Putamen (tissue), 1 donor: ENCODE measurements at places on chromosomes 16 and 17.

DNA sequence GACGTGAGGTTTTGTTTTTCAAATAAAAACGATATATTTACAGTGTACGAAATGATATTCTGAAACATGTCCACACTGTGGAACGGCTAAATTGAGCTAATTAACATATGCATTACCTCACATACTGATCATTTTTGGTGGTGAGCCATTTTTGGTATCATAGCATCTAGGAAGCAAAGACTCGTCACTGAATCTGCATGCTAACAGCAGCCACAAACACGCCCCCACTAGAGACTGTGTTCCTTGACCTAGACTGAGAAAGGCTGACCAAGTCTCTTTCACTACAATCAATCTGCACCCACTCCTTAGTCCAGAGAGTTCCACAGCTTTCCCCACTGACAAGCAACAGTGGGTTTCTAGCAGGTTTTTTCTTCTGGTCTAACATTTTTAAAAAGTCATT, 29.5 kb downstream of the NPLOC4 start:
- no peak for DNase-seq

GRCh38 chr17:77810536-77810935, 148.0 kb upstream of the TNRC6C start:
- no peak for DNase-seq

DNA sequence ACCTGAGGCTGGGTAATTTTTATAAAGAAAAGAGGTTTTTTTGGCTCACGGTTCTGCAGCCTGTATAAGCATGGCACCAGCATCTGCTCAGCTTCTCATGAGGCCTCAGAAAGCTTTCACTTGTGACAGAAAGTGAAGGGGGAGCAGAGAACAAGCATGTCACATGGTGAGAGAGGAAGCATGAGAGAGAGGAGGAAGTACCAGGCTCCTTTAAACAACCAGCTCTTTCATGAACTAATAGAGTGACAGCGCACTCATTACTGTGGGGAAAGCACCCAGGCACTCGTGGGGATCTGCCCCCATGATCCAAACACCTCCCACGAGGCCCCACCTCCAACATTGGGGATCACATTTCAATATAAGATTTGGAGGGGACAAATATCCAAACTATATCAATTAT, 86.8 kb downstream of the USP32 start:
- peak; percentile 81 for DNase-seq

DNA sequence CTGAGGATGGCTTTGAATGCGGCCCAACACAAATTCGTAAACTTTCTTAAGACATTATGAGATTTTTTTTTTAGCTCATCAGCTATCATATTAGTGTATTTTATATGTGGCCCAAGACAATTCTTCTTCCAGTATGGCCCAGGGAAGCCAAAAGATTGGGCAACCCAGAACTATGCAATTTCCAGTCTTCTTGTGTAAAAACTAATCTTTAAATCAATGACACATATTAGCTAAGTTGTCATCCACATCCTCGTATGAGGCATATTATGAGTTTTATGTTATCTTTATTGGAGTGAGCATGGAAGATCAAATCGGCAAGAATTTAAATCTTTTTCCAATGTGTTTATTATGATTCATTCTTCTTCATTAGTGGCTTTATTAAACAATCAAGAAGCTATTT, 198.6 kb upstream of the HSBP1 start:
- no peak for DNase-seq

DNA sequence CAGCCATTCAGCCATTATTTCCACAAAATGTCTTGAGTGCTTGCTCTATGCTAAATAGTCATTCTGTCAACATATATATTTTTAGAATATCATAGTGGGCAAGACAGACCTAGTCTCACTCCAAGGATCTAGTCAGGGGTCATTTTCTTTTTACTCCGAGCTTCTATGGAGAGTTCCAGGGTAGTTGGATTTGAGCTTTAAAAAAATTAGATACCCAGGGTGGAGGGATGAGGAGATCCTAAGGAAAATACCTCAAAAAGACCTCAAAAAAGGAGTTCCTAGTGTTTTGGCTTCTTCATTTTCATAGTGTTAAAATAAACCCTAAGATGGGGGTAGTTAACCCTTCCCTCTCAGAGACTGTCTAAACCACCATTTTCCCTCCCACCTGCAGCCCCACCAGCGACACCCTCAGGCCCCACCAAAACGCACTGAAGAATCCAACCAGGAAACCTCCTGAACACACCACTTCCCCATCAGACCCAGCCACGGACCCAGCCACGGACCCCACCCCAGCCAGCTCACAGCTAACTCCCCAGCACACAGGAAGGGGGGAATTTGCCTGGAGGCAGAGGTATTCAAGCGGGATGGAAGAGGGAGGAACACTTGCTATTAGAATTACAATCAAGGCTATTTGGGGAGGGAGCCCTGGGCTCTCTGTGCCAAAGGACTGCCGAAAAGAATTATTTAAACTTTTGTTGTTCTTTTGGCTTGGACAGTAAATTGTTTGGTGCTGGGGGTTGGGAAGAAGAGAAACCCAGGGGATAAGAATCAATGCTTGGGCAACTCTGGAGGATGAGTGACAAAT, 2.2 kb downstream of the ETV4 start:
- DNase-seq: no peak

DNA sequence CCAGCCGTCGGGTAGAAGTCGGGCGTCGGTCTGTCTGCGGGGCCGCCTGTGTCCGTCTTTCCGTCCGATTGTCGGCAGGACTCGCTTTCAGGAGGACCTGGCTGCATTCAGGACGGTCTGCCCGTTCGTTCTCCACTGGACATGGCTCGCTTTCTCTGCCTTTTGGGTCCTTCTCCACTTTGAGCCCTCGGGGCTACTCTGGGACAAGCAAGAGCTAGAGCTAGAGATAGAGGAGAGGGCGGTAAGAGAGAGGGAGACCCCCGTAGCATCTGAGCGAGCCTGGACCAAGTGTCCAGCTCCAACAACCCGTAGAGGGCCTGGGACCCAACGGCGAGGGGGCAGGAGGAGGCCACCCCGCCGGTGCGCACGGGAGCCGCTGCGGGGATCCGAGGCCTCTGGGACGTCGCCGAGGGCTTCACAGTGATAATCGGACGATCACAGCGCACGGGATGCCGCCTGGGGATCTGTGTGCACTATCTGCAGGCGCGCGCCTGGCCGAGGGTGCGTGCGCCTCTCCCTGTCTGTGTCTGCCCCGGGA, 4.5 kb downstream of the TBX4 start:
- no peak for DNase-seq

- no peak for DNase-seq
These were observed 11.0 kb downstream of the NATD1 start for GRCh38 chr17:21242026-21242697.

DNA sequence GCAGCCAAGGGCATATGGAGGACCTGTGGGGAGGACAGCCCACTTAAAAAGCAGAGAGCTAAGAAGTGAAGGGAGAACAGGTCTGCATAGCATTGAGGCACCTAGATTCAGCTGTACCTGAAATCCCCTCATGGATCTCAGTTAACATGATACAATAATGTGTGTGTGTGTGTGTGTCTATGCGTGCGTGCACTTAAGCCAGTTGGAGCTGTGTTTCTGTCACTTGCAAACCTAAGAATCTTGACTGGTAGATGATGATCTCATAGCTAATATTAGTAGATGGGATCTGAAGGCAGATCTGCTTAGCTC, 1.7 kb upstream of the ITPRIPL2 start:
- DNase-seq: no peak

DNA sequence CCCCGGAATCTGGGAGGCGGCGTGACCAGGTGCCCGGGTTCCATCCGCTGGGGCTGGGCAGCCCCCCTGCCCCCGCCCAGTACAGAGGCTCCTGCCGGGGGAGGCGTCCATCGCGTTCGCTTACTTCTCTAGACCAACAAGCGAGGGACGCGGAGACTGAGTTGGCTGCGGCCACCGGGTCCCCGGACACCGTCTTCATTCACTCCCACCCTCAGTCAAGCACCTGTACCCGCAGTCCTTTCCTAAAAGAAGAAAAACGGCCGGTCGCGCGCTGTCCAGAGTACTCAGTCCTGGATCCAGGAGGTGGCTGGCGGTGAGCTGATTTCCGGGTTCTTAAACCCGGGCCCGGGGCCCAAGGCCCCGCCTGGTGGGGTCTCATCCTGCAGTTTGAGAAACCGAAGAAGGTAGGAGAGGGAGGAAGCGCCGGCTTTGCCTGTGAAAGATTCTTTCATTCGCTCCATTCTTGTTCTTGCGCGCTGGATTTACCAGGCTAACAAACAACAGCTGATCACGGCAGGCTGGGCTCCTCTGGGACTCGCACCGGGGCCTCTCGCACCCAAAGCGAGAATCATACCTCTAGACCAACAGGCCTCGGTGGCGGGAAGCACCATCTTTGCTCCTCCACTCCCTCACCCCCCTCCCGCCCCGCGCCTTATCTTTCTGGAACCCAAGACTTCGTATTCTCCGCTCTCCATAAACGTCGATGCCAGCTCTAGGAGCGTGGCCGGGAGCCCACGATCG, 17.4 kb upstream of the OR1F1 start:
- DNase-seq: no peak

GRCh38 chr16:29644338-29644857, 18.6 kb upstream of the SPN start:
- DNase-seq: no peak

GRCh38 chr17:67700725-67701119, 17.0 kb upstream of the NOL11 start:
- no peak for DNase-seq

- DNase-seq: no peak
These were observed 40.1 kb downstream of the RANBP10 start for GRCh38 chr16:67766291-67766690.

DNA sequence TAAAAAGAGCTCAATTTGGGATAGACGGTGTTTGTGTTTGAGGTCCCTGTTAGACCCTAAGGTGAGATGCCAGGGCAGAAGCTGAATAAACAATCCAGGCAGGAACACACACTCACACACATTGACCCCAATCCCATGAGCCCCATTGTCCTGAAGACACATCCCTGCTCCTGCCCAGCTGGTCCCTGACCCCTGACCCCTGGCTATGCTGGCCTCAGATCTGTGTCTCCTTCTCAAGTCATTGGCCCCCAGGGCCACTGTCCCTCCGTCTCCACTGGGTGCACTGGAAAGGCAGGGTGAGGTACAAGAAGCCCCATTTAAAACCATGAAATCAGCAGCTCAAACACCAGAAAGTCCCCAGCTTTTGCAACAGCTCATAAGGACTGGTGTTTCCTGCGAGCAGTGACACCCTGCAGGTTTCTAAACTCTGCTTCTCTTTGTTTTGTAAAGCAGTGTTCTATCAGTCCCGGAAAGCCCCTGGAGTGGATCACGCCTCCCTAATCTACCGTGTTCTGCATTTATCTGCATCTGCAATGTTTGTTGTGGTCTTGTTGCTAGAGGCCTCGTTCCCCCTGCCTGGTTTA, 18.0 kb upstream of the ASGR2 start:
- DNase-seq: no peak

- DNase-seq: no peak
These were observed 116.5 kb downstream of the RAP1GAP2 start for GRCh38 chr17:2912754-2913153.

- no peak for DNase-seq
These were observed 18.0 kb downstream of the C16orf87 start for GRCh38 chr16:46812781-46813540.

DNA sequence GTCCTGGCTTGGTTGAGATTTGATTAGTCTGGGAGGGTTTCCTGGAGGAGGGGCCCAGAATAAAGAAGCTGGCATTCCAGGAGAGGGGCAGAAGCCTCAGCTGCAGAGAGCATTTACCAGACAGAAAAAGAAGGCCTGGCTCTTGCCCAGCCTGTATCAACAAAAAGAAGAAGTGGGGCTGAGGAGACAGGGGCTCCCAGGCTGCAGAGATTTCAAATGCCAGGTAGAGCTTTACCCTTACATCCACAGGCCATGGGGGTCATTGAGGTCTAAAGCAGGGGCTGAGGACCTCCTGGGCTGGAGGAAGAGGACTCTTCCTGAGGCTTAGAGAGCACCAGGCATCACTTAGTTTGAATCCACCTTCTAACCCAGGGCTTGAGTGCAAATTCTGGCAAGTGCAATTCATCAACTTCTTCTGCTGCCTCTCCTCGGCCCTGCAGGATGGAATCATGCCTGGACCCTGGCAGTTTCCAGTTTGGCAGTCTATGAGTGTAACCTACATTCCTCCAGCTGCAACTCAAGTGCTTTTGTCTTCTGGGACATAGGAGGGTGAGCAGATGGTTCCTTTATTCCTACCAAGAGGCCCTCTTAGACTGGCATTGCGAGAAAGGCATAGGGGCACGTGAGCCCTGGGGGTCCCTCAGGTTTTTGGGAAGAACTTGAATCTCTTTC, 15.3 kb downstream of the CA7 start:
- DNase-seq: no peak

DNA sequence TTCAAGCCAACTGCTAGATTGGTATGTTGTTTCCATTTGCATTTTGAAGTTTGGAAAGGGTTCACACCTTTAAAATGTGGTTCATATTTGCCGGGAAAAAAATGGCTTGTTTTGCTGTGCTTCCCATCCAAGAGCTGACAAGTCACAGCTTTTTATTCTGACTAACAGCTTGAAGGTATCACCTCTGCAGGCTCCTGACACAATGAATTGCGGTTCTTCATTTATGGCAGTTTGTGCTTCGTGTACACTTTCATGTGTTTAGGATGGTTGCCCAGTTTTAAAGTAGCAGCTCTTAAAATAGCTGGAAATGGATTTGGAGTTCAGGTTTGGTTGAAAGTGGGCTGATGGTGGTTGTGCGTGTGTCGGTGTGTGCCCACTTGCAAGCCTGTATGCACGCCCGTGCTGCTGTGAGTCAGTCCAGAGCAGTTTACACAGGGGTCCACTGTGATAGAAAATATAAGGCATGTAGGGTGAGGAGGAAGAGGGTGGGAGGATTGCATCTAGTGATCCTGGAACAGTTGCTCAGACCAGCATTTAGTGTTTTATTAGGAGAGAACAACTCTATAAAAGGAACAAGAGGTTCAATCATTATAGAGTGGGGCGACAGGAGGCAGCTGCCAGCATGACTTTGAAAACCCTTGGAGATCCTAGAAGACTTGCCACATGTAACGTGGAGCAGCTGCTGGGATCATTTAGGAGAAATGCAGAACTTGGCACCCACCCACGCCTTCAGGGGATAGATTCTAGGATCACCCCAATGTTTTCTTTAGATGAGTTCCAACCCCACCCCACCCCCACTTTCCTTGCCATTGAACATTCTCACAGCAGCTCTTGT, 108.0 kb upstream of the TBX2 start:
- DNase-seq: no peak

DNA sequence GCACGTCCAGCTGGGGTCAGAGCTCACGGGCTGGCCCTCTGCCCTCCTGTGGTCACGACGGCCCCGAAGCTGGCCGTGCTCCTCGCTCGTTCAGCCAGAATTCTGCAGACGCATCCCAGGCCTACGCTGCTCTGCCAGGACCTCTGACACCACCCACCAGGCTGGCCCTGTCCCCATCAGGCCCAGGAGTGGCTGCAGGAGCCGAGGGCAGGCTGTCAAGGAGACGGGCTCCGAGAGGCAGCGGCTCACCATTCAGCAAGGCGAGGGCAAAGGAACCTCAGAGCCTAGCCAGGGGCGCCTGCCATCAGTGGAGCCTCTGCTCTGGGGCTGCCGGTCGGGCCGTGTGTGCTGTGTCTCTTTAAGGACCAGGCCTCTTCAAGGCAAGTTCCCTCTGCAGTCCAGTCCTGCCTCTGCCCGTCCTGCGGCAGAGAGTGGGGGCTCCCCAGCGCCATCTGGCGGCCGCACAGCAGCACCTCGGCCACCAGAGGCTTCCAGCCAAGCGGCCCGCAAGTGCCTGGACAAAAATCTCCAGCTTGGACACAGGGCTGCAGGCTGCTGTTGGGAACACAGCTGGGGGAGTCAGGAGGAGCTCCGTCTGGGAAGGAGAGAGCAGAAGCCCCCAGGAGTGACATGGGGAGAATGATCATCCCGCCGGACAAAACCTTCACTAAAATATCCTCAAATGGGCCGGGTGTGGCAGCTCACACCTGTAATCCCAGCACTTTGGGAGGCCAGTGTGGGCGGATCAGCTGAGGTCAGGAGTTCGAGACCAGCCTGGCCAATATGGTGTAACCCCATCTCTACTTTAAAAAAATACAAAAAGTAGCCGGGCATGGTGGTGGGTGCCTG, 7.4 kb upstream of the ABR start:
- DNase-seq: no peak
